ENCODE measurements at places on chromosomes 16 and 17. TPM values are rescaled to one million over a fixed set of nuclear protein-coding genes. Genes with fewer than 3 reads are reported as not detected.

SLC38A8 gene
- not detected for total RNA-seq

DNA sequence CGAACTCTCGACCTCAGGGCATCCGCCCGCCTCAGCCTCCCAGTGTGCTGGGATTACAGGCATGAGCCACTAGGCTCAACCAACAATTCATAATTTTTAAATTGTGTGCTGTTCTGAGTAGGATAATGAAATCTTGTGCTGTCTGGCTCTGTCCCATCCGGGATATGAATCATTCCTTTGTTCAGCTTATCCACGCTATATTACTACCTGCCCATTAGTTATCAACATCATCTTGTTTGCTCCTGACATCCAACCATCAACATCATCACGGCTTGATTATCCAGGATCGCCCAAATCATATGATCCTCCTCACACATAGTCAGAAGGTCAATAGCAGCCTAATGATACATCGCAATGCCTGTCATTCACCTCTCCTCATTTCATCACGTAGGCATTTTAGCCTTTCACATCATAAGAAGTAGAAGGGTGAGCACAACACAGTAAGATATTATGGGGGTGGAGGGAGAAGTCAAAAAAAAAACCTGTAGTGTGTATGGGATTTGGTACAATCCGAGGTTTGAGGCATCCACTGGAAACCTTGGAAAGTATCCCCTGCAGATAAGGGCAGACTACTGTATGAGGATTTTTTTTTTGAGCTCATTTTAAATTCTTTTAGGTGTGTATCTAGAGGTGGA lies 77.0 kb upstream of the SIAH1 start:
- H3K27ac ChIP-seq, result no peak overlapping the region
- peaks cover 17% of the 10 kb centered on the region for H3K4me1 ChIP-seq

GRCh38 chr17:10336393-10336792 lies 36.4 kb downstream of the MYH13 start:
- H3K4me1 ChIP-seq, result no peaks in the 10 kb centered on the region
- H3K36me3 ChIP-seq, result no peaks in the 10 kb centered on the region
- H3K4me3 ChIP-seq, result no peak overlapping the region
- H3K27me3 ChIP-seq, result no peaks in the 10 kb centered on the region

- H3K4me3 ChIP-seq, result no peak overlapping the region
- no peaks in the 10 kb centered on the region for H3K4me1 ChIP-seq
- H3K27me3 ChIP-seq, result no peaks in the 10 kb centered on the region
- H3K36me3 ChIP-seq, result peaks cover 4% of the 10 kb centered on the region
- no peak overlapping the region for H3K27ac ChIP-seq
Measured at GRCh38 chr17:42697108-42697811, 14.9 kb downstream of the CNTNAP1 start.

MOSMO gene
- total RNA-seq, result 6.5 TPM

GRCh38 chr16:27962197-27962596 lies 101.3 kb downstream of the GSG1L start:
- H3K27me3 ChIP-seq, result peaks cover 10% of the 10 kb centered on the region
- no peaks in the 10 kb centered on the region for H3K36me3 ChIP-seq
- H3K4me3 ChIP-seq, result no peak overlapping the region
- no peak for DNase-seq
- H3K4me1 ChIP-seq, result no peaks in the 10 kb centered on the region

- H3K4me1 ChIP-seq, result no peaks in the 10 kb centered on the region
- no peak overlapping the region for H3K4me3 ChIP-seq
Measured at GRCh38 chr16:77711775-77712174, 10.5 kb upstream of the NUDT7 start.
